ENCODE measurements at places on chromosomes 1 and 21. TPM values are rescaled to one million over a fixed set of nuclear protein-coding genes. Genes with fewer than 3 reads are reported as not detected.

The CFHR3 gene
- 0.15 TPM for total RNA-seq

The FMO2 gene
- total RNA-seq: 1.1 TPM

The DONSON gene
- 7.7 TPM for total RNA-seq

The BOLA1 gene
- total RNA-seq: 12.8 TPM

The GNL2 gene
- total RNA-seq: 28.4 TPM

DNA sequence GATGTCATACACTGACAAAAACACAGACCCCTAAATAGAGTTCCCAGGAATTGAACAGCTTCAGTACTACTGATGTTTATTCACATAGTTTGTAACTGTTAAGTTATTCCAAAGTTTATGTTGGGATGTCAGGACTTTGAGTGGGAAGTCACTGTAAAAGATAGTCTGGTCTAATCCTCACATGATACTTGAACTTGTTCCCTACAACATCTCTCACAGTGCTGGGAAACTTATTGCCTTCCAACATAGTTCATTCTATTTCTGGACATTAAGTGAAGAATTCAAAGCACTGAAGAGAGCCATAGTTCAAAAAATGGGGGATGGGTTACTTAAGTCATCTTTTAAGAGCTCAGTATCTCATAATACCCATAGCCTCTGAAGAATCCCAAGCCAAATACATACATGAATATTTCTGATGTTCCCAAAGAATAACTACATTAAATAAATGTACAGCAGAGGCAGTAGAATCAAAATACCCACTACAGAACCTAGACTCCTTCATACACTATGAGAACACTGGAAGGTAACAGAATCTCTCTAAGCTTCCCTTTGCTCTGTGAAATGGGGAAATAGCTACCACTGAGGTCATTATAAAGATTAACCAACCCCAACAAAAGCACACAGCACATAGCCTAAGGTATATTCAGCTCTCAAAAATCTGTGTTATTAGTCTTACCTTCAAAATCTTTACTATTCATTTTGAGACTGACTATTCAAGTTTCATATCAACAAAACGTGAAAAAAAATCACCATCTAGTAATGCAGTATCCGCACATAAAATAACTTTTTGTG lies 81.4 kb downstream of the ESRRG start:
- H3K27ac ChIP-seq: no peak overlapping the region
- no peak overlapping the region for H3K4me3 ChIP-seq

GRCh38 chr1:81044708-81045107 lies 756.0 kb upstream of the ADGRL2 start:
- no peak for DNase-seq
- no peaks in the 10 kb centered on the region for H3K27me3 ChIP-seq
- H3K36me3 ChIP-seq: no peaks in the 10 kb centered on the region

GRCh38 chr1:27220096-27220495 lies 14.3 kb upstream of the WDTC1 start:
- no peaks in the 10 kb centered on the region for H3K4me1 ChIP-seq
- no peak for DNase-seq
- no peak overlapping the region for H3K4me3 ChIP-seq
- H3K27me3 ChIP-seq: no peaks in the 10 kb centered on the region
- no peak overlapping the region for H3K27ac ChIP-seq

- H3K4me1 ChIP-seq: no peaks in the 10 kb centered on the region
- no peaks in the 10 kb centered on the region for H3K36me3 ChIP-seq
- DNase-seq: no peak
- H3K4me3 ChIP-seq: no peak overlapping the region
- H3K27me3 ChIP-seq: no peaks in the 10 kb centered on the region
- peak overlapping the region; percentile 79 for H3K27ac ChIP-seq
Observed at GRCh38 chr1:21292503-21292983, 2.3 kb upstream of the ECE1 start.

GRCh38 chr21:39799178-39799577 lies 54.2 kb downstream of the IGSF5 start:
- no peaks in the 10 kb centered on the region for H3K36me3 ChIP-seq
- no peak for DNase-seq
- H3K27ac ChIP-seq: no peak overlapping the region
- no peaks in the 10 kb centered on the region for H3K27me3 ChIP-seq
- no peak overlapping the region for H3K4me3 ChIP-seq

DNA sequence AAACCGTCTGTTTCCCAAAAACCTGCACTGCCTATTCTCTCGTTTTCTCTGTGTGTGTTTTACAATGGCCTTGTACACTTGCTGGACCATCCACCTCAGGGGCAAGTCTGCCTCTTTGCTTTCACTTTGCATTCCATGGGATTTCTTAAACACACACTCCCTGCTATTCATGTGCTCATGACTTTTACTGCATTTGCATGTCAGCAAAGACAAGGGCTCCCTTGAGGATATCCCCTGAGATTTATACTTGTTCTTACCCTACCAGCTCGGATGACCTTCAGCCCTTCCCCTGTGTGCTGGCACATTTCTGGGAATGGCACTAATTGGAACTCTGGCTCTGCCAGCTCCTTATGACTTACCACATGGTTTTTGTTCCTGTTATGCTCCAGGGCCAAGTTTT lies 386.9 kb downstream of the AMY1C start:
- no peak for DNase-seq
- H3K4me1 ChIP-seq: no peaks in the 10 kb centered on the region
- H3K4me3 ChIP-seq: no peak overlapping the region
- no peaks in the 10 kb centered on the region for H3K36me3 ChIP-seq
- H3K27me3 ChIP-seq: no peaks in the 10 kb centered on the region

DNA sequence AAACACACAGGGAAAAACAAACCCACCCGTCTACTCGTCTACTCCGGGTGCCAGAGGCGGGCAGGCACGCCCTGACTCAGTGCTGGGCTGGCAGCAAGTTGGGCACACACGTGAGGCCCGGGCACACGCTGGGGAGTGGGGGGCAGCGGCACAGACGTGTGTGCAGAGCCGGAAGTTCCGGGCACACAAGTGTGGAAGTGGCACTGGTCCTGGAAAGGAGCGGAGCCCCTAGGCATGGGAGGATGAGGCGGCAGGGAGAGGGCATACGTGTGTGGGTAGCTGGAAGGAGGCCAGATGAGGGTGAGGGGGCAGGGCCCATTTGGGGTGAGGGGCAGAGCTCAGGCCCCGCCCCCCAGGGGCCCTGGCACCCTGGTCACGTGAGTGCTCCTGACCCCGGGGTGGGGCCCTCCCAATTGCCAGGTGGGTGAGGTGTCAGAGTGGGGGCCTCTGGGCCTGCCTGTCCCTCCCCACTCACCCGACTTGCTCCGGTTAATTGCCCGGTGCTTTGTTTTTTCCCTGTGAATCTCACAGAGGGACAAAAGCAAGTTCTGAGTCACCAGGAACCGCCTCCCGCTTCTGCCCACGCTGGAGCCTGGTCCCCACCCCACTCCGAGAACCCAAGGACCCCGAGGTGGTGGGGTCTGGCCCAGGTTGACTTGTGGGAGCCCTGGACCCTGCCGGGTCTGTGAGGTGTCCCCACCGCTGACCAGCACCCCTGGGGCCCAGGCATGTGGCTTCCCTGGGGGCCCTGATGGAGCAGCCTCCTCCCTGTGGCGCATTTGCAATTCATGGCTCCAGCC lies 104.8 kb upstream of the CASZ1 start:
- no peak overlapping the region for H3K4me3 ChIP-seq
- H3K4me1 ChIP-seq: no peaks in the 10 kb centered on the region
- DNase-seq: peak; percentile 34
- H3K27ac ChIP-seq: no peak overlapping the region
- H3K27me3 ChIP-seq: no peaks in the 10 kb centered on the region

DNA sequence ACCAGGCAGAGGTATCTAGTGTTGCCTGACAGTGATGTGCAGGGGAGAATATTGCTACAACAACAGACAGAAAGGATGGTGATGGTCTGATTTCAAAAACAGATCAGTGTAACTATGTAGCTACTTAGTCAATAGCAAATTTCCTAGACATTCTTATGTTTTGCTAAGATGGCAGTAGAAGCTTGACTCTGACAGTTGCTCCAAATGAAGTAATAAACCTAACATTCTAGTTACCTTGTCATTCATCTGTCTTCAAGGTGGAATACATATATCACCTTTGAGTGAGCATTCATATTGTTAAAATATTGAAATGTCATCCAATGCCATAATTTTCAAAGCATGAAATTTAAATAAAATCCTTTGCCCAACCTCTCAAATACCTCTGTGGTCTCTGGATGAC lies 617.4 kb downstream of the USP25 start:
- DNase-seq: no peak
- no peak overlapping the region for H3K27ac ChIP-seq
- H3K4me1 ChIP-seq: no peaks in the 10 kb centered on the region

GRCh38 chr1:156912861-156913808 lies 7.3 kb upstream of the LRRC71 start:
- H3K4me3 ChIP-seq: no peak overlapping the region
- no peak for DNase-seq
- H3K4me1 ChIP-seq: peaks cover 3% of the 10 kb centered on the region
- H3K36me3 ChIP-seq: no peaks in the 10 kb centered on the region
- no peaks in the 10 kb centered on the region for H3K27me3 ChIP-seq

DNA sequence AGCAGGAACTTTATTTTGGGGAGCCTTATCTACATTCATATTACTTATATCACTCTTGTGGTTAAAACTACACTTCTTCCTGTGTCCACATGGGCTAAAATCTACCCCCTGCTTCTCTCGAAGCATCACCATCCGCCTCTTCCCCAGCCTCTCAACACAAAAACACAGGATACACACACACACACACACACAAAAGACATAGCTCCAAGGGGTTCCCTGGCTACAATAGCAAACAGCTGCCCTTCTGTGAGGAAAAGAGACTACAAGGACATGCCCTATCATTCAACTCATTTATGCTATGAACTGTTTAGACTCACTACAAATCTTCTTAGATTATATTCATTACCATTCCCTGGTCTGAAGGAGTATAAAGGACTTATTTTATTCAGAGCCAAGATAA lies 155.0 kb downstream of the PIGK start:
- no peaks in the 10 kb centered on the region for H3K36me3 ChIP-seq
- no peak overlapping the region for H3K27ac ChIP-seq
- no peak overlapping the region for H3K4me3 ChIP-seq
- no peaks in the 10 kb centered on the region for H3K4me1 ChIP-seq
- DNase-seq: no peak
- no peaks in the 10 kb centered on the region for H3K27me3 ChIP-seq

GRCh38 chr1:18217398-18218043 lies 109.9 kb downstream of the IGSF21 start:
- no peaks in the 10 kb centered on the region for H3K27me3 ChIP-seq
- H3K4me1 ChIP-seq: no peaks in the 10 kb centered on the region
- peak; percentile 63 for DNase-seq
- no peak overlapping the region for H3K27ac ChIP-seq
- H3K36me3 ChIP-seq: no peaks in the 10 kb centered on the region

- DNase-seq: no peak
- no peak overlapping the region for H3K4me3 ChIP-seq
- no peak overlapping the region for H3K27ac ChIP-seq
- no peaks in the 10 kb centered on the region for H3K27me3 ChIP-seq
- H3K4me1 ChIP-seq: no peaks in the 10 kb centered on the region
Observed at GRCh38 chr1:110463725-110464124, 12.8 kb downstream of the PROK1 start.
